ENCODE measurements at places on chromosomes 1 and 21. TPM values are rescaled to one million over a fixed set of nuclear protein-coding genes. Genes with fewer than 3 reads are reported as not detected.

DNA sequence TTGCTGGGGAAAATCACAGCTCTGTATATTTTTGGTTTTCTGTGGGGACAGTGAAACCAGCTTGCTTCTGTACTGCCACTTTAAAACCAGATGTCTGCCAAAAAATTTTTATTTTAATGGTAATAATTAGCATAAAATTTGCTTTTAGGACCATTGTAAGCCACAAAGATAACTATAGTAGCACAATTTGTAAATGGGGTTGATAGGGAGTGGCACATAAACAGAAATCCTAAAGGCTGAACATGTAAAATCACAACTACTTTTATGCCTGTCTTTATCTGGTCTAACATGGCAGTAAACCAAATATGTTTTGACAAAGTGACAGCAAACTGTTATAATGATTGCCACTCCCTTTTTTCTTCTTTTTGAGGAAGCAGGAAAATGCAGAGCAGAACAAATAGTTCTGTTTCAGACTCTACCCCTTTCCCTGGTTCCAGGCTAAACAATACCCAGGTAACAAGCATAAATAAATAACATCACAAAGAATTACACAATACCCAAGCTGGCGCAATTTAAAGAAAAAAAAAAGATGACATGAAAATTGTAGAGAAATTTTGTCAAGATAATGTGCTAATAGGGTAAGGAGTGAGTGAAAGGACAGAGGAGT lies 24.0 kb upstream of the CCDC181 start:
- no peak for DNase-seq

Gene SLC9C2
- not detected for total RNA-seq

GRCh38 chr1:230382001-230382491 lies 44.1 kb downstream of the PGBD5 start:
- DNase-seq, result peak; percentile 23

DNA sequence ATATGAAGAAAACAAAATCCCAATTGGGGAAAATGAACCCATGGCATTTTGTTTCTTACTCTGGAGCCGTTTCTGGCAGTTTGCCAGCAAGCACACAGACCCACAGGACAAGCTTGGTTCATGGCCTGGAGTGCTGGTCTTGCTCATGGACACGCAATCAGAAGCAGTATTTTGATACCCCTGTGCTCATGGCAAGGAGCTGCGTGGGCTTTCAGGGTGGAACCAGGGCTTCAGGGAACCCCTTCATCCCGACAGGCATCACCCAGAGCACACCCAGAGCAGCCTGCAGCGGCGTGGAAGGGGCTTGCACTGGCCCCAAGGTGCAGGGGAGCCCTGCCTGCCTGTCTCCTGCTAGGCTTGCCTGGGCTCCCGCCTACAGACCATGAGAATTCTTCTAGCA lies 45.4 kb upstream of the PCBP3 start:
- DNase-seq, result no peak

GRCh38 chr1:190476321-190476720 lies 1.3 kb downstream of the BRINP3 start:
- DNase-seq, result no peak

DNA sequence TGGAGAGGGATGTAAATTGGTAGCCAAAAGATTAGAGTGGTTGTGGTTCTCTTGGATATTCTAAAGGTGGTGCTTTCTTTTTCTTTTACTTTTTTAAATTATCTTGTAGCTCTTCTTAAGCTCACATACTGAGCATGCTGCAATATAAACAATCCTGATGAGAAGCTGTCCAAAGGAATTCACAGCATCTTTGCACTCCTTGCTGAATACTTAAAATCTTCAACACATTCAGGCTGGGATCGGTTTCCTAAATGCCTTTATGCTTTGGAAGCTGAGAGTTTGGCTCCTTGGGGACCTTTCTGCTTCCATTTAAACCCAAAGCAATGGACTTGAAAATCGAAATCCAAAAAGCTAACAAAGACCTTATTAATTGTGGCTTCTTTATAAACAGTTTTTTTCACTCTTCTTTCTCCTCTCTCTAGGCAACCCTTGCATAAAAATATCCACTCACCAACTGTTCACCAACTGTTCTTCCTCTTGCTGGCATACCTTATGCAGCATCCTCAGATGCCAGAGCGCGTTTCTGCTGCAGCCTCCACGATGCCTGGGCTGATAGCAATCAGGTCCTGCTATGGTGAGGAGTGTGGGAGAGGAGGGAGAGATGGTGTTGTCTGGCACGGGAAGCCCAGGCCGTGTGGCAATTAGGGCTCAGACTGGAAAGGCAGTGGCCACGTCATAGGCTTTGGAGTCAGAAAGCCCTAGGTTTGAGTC lies 535.8 kb upstream of the DAB1 start:
- DNase-seq, result no peak

- no peak for DNase-seq
Observed at GRCh38 chr1:9823693-9823942, 147 bp downstream of the CLSTN1 start.

DNA sequence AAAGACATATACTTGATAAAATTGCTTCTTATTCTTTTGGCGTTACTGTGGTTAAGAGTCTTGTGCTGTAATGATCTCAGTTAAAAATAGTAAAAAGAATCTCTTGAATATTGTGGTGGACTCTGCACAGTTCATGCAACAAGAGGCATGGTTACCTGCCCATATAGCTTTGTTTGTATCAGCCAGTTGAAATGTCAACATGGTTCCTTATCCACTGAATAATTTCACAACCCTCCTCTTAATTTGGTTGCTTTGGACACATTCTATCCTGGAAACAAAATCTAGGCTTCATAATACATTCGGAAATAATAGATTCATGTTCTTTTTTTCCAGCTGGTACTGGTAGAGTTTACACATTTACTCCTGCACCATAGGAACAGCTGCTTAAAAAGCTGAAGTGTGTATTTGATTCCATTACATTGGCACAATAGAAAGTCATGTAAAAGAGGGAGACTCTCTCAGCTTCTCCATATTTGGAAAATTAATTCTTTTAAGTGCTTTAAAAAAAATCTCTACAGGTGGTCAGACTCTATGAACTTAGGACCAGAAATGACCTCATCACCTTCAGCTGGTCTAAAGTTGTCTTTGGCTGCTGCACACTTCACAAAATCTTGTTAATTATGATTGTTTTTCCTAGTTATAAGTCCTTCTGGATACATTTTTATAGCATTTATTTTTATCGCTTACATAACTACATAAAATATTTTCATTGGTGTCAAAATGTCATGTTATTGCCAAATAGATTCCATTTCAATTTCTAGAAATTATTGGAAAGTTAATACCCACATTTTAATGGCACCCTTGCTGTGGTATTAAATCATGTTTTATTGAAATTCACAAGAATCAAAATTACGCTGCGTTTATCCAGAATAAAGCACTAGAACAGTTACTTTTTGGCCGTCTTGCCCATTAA lies 100.2 kb downstream of the LTN1 start:
- DNase-seq, result no peak

Gene CR2
- not detected for total RNA-seq

Gene ASTN1
- total RNA-seq, result 0.41 TPM

DNA sequence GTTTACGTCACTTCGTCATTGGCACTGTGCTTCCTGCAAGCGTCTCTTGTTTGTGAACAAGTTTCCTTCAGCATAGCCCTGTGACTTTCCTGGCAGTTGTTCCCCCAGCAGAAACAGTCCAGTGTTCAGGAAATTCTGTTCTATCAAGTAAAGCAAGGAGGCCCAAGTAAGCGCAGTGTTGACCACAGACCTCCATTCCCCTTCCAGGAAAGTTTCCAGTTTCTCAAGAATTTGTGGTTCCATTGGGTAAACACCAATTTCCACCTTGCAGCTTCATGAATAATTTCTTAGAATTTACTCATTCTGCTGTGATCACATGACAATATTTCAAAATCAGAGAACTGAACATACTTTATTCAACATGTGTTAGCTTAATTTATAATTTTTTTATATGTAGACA lies 88.5 kb upstream of the ETV3 start:
- DNase-seq, result no peak

DNA sequence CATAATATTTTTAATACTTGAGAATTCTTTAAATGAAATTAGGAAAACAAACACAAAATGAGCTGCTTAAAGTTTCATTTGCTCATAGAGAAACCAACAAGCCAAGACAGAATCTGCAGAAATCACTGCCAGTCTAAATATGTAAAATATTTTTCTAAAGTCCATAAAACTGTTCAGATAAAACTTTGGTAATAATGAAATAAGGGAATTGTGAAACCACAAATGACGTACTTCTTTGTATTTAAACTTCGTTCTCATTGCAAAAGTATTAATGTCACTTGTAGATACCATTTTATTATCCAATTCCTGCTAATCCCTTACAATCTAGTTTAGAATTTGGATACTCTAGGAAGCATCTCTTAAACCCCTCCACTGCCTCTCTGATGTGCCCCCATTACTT lies 234.5 kb upstream of the NEGR1 start:
- no peak for DNase-seq

Gene TMEM125
- not detected for total RNA-seq

DNA sequence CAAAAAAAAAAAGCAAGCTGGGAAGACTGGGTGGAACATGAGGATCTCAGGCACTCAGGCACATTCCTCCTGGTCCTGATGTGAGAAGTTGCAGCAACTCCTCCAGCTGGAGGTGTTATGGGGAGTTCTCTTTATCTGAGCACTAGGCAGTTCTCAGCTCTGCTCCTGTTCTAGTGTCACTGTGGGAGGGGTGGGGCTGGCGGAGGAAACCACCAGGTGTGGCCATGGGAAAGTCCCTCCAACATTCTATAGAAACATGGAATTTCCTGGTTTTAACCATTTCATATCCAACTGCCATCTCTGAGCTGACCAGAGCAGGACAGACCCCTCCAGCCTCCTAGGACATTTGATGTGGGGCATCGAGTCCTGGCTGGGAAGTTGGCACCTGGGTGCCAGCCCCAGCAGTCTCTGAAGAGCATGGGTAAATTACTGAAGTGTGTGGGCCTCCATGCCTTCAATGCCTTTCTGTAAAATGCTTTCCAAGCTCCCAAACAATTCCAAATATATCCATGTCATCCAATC lies 804 bp upstream of the IKBKE start:
- no peak for DNase-seq

DNA sequence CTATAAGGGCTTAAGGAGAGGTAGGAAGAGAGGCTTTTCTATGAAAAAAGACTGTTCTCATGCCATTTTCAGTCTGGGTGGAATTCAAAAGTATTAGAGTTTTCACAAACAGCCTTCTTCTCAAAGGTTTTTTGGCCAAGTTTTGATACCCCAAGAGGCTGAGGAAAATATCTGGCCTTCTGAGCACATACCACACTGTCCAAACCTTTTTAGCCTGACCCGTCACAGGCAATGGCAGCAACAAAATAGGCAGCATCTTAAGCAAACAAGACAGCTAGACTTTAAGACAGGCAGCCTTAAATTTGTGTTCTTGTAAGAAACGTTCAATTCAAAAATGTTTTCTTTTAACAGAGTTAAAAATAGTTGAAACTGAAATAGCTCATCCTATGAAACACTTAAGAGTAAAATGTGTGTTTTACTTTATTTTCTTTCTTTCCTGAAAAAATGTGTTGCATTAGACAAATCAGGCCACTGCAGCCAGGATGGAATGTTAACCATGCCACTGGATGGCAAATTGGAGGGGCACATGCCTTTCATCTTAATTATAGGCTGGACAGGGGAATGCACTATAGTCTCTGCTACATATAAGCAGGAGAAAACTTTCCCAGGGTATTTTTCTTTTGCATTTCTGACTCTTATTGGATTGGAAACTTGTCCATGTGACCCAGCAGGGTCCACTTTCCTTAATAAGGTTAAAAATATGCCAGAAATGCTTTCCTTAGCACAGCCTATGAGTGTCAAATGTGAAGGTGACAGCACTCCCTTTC lies 315.0 kb downstream of the TGFB2 start:
- no peak for DNase-seq

Gene BCAS2
- 67.4 TPM for total RNA-seq

Gene ANGEL2
- total RNA-seq, result 36.3 TPM

Gene CHRM3
- total RNA-seq, result not detected

Gene C1orf50
- 13.1 TPM for total RNA-seq

DNA sequence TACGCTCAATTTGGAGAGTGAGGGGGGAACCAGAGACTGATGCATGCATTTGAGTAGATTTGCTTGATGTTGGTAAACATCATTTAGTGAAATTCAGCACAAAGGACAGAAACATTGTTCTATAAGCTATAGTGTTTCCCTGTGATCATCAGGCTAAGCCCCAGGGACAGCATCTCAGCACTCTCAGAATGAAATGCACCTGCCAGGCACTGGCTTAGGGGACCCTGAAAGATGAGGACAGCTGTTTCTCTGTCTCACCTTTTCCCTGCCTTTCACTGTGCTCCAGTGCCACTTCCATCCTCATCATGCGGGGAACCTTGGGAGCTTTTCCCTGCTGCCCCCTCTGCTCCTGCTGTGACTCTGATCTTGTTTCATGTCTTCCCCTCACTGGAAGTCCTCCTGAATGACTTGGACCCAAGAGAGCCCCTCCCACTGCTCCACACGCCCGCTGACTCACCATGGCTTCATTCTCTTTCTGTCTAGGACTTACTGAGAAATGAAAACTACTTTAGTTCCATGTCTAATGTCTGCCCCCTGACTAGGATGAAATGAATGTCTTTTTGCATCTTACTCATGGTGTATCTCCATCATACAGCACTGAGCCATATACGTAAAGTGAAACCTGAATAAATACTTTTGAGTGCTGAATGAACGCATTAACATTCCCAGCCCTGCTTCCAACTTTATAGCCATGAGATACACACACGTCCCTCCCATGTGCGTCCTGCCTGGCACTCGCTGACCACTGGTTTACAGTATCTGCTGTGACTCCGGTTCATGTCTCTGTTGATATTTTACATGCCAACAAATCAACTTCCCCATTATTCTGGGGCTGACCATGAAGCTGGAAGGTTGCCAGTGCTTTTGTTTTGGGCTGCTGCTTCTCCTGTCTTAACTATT lies 182.0 kb downstream of the PCP4 start:
- no peak for DNase-seq

Gene KLHDC9
- total RNA-seq, result 4.8 TPM

DNA sequence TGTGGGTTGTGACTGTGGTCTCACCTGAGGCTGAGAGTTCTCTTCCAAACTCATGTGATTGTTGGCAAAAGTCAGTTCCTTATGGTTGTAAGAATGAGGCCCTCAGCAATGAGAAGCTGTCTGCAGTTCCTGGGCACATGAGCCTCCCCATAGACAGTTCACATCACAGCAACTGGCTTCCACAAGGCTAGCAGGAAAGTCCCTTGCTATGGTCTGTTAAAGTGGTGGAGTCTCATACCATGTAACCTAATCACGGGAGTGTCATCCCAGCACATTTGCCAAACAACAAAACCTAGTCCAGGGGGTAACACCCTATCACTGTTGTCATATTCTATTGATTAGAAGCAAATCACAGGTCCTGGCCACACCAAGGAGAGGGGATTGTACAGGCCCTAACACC lies 163.8 kb downstream of the BACH1 start:
- DNase-seq, result no peak

Gene S100A10
- 42.4 TPM for total RNA-seq

GRCh38 chr1:159647616-159648015 lies 60.0 kb downstream of the APCS start:
- no peak for DNase-seq

- peak; percentile 99 for DNase-seq
Observed at GRCh38 chr21:28992526-28993292, at the start of gene LTN1. TSS of gene LTN1 (minus strand) at chr21:28992877. CDS start at chr21:28992805, 72 bp downstream.

- DNase-seq, result peak; percentile 43
Observed at GRCh38 chr1:28329395-28330153, 734 bp downstream of the MED18 start.

- no peak for DNase-seq
Observed at GRCh38 chr1:241574154-241574553, 42.0 kb downstream of the KMO start.

Gene TFAP2E
- total RNA-seq, result 0.79 TPM

- DNase-seq, result no peak
Observed at GRCh38 chr1:181986907-181987305, 74.6 kb downstream of the ZNF648 start.

GRCh38 chr1:64856553-64856952 lies 109.8 kb downstream of the JAK1 start:
- DNase-seq, result peak; percentile 66
